ENCODE measurements at places on chromosomes 16 and 17.

DNA sequence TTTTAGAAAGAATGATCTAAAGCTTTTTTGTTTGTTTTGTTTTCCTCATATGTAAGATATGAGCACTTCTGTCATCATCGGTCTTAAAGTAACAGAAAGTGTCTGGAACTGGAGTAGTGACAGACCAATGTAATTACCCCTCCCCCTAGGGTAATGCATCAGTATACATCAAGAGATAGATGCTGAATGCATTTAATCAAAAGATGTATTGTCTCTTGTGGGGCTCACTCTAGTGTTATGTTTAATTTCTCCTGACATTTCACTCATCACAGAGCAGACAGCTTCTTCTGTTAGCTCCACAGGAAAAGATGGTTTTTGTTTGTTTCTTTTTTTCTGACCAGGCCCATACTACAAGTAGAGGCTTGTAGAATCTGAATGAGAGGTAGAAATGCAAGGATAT is 168.7 kb upstream of the C17orf78 start:
- no peak for DNase-seq

DNA sequence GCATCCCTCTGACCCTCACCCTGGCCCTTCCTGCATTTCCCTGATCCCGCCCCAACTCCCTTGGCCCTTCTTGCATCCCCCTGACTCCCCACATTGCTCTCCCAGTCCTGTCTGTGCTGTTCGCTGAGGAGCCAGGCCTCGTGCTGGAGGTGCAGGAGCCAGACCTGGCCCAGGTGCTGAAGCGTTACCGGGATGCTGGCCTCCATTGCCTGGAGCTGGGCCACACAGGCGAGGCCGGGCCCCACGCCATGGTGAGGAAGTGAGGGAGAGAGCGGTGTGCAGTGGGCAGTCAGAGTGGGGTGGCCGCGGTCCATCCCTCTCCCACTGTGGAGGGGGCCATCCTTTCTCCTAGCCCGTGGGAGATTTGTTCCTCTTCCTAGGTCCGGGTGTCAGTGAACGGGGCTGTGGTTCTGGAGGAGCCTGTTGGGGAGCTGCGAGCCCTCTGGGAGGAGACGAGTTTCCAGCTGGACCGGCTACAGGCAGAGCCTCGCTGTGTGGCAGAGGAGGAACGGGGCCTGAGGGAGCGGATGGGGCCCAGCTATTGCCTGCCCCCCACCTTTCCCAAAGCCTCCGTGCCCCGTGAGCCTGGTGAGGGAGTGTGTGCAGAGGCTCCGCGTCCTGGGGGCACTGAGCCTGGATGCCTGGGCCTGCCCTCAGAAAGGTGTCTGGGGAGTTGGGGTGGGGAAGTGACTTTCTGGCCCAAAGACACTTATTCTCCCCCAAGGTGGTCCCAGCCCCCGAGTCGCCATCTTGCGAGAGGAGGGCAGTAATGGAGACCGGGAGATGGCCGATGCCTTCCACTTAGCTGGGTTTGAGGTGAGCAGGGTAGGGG is 17.8 kb downstream of the PFAS start:
- no peak for DNase-seq

- DNase-seq: peak; percentile 62
Measured at GRCh38 chr17:39197380-39198185, at the start of gene CACNB1. TSS of gene CACNB1 (minus strand) at chr17:39197669. CDS start at chr17:39197495, 174 bp downstream.

GRCh38 chr17:77503916-77504651 is 363.3 kb downstream of the SEC14L1 start:
- DNase-seq: no peak

DNA sequence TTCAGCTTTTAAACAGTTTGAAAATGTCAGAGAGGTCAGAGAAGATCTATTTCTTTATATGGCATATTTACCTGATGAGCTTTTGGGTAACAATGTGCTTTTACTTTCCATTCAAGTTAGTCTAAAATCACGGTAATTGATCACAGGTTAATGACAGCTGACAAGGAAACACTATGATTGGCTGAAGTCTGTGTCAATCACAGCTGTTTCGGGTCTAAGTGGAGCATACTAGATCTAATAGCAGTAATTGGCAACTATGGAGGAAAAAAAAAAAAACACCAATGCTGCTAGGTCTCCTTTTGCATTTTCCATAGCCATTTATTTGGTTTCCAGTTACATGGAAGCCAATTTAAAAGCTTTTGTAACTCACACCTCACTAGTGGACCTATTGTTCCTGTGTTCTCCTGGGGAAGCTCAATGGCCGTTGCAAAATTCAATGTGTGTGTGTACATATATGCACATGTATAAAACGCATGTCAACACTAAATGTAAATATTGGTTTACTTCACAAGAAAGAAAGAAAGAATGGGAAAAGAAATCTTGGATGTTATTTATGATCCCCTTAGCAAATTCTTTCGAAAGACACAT is 568.3 kb upstream of the ZFHX3 start:
- no peak for DNase-seq

GRCh38 chr17:10769840-10770239 is 34.1 kb downstream of the TMEM238L start:
- no peak for DNase-seq

GRCh38 chr16:87372305-87372704 is 11.3 kb downstream of the FBXO31 start:
- no peak for DNase-seq

DNA sequence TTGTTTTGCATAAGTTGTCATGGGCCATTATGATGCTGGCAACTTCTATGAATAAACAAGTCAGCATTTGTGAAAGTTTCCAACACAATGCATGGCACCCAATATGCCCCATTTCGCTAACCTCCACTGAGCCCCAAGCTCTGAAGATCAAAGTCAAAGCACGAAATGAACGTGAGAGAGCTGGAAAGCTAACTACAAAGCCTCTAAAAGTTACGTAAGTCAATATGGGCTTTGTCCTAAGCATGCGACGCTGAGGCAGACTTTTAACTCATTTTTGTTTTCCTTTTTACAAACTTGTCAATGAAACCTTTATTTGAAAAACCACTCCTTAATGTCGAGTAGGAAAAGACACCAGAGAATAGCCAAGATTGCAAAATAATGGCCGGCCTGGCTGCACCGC is 131.6 kb upstream of the NUDT7 start:
- DNase-seq: no peak

DNA sequence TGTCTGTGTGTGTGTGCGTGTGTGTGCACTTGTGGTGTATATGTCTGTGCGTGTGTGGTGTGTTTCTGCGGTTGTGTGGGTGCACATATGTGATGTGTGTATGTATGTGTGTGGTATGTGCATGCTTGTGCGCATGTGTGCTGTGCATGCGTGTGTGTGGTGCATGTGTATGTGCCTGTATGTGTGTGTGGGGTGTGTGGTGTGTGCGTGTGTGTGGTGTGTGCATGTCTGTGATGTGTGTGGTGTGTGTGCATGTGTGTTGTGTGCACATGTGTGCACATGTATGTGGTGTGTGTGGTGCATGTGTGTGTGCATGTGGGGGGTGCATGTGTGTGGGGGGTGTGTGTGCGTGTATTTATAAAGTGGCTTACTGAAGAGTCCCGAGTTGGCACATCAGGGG is 23.0 kb upstream of the DNAI2 start:
- no peak for DNase-seq

DNA sequence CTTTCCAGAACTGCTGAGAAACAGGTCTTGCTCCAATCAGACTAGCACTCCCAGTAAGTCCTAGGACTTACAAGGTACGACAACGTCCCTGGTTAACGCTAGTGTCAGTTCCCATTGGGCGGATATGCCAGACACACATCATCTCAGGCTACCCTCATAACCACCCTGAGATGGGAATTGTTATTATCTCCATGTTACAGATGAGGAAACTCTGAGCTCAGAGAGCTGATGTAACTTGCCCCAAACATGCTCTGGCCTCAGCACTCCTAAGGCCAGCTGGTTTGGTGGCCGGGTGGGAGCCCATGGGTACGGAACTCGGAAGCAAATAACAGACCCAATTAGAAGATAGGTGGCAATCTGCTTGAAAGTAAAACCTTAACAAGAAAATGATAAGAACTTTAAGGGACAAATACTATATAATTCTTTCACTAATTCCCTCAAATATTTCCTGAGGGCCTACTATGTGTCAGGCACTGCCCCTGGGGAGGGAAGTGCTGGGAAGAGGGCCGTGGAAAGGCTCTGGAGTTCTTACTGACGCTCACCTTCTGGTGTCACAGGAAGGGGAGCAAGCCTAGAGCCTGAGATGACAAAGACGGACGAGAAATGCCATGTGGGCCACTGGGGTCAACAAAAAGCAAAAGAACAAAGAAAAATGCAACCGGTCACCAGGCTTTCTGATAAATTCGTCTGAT is 6.9 kb downstream of the CREBBP start:
- no peak for DNase-seq

- DNase-seq: no peak
Measured at GRCh38 chr16:76964464-76965154, 226.4 kb upstream of the MON1B start.

GRCh38 chr17:49746791-49747490 is 17.0 kb downstream of the FAM117A start:
- DNase-seq: peak; percentile 36

- no peak for DNase-seq
Measured at GRCh38 chr17:72706396-72706981, 386.0 kb downstream of the SLC39A11 start.

Data from immature natural killer cell (primary cell).